Breast epithelium (tissue), 4 donors: ENCODE measurements at places on chromosomes 3 and 15. TPM values are rescaled to one million over a fixed set of nuclear protein-coding genes. Genes with fewer than 3 reads are reported as not detected.

DNA sequence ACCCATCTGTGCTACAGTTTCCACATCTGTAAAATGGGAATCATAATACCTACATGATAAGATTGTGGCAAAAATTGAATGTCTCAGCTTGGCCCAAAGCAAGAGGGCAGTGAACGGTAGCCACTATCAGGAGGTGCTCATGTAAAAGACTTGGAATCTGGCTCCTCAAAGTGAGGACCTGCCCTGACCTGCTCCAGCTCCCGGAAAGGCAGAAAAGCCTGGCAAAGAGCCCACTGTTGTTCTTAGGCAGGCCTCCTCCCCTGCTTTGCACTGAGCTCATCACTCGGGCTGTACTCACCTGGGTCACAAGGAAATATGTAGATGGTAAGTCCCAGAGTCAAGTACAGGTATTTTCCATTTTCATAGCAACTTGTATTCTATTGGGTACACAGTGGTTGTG is 250.7 kb upstream of the TBL1XR1 start:
- peak; percentile 87 for DNase-seq

DNA sequence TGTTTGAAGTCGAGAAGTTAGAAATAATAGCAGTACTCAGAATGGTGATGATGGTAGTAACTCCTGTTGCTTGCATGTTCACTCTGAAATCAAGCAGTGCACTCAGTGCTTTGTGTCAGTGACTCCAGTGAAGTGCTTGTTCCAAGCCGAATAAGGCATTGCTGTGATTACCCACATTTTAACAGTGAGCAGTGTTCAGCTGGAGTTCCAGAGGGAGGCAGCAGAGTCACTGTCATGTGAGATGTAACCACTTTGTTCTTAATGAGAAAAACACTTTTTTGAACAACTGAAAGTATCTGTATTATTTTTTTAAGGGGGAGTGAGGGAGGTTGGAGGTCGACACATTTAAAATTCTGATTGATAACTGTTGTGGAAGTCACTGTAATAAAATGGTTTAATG is 3.7 kb downstream of the MDFIC2 start:
- no peak for DNase-seq

Gene FETUB
- total RNA-seq = not detected

DNA sequence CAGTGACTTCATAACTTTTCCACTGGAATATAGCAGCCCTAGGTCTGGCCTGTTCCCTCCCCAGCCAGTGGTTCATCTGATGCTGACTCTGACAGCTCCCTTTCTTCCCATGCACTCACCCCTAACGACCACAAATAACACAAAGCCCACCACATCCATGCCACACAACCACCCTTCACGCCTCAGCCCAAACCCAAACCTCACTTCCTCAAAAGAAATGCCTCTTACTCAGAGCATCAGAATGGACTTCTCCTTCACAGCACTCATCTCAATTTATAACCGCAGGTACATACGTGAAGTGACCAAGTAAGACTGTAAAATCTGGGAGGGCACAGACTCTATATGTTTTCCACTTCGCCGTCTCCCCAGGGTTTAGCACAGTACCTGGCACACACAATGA is 1.1 kb downstream of the RBSN start:
- no peak for DNase-seq

GRCh38 chr15:75042730-75043508 is 19.5 kb downstream of the PPCDC start:
- peak; percentile 60 for DNase-seq

- no peak for DNase-seq
These were observed 93.4 kb downstream of the CHSY1 start for GRCh38 chr15:101158166-101159095.

Gene SI
- total RNA-seq = not detected

- no peak for DNase-seq
These were observed 65.8 kb downstream of the MRPL46 start for GRCh38 chr15:88401251-88401995.

Gene GABRR3
- total RNA-seq = not detected

Gene ISLR2
- 0.88 TPM for total RNA-seq

Gene CAMK1
- 58.7 TPM for total RNA-seq

DNA sequence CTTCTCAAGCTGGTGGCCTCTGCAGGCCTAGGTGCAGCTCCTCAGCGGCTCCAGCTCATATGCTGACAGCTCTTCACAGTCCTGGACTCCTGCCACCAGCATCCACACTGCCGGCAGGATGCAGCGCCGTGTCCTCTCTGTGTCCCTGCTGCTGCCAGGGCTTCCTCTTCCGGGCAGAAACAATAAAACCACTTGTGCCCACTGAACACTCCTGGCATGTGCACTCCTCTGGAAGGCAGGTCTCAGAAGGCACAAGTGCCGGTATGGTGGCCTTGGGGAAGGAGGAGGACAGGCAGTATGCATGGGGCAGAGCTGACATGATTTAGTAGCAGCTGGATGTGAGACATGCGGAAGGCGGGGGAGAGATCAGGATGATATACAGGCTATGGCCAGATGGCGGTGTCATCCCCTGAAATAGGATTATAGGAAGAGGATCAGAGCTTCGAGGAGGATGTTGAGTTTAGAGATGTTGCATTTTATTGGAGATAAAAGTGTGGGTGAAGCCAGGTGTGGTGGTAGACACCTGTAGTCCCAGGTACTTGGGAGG is 7.5 kb upstream of the MAN2A2 start:
- no peak for DNase-seq

Gene CCR3
- total RNA-seq = not detected

Gene LTK
- 0.66 TPM for total RNA-seq

DNA sequence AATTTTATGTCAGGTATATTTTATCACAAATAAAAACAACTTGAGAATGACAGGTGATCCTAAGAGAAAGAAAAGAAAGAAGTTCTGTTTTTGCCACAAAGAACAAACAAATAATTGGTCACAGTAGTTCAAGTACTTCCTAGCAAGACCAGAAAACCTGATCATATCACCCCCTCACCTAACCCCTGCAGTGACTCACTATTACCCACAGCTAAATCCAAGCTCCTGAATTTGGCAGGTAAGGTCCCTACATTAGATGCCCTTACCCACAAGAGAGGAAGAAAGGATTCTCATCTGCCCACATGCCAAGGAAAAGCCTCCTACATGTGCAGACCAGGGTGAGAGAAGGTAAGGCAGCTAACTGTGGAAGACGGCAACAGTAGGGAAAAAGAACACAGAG is 4.4 kb downstream of the SSUH2 start:
- DNase-seq = no peak

DNA sequence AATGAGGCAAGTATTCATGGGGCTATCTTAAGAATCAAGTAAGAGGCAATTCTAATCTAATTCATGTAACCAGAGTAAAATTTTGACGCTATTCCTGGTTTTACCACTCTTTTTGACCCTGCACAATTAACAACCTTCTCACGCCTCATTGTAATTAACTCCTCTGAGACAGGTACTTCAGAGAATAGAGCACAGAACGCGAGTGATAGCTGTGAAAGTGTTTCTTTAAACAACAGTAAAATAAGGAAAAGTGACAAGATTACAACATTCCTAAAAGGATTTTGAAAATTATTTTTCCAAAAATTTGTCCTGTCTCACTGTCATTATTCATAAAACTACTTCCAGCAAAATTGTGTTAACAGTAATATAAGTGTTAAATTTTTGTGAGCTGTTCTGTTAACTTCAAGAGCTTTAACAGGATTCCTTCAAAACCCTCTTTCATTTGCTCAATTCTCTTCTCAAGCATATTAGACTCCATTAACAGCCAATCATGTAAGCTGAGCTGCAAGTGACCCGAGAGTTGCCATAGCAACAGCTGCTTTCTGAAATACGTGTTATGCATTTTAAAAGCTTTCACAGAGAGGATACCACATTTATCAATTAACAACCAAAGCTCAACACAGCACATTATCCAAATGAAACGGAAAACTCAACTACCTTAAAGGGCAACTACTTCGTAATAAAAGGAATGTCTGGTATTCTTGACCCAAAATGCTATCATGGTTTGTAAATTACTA is 93.1 kb downstream of the STAG1 start:
- DNase-seq = no peak
